ENCODE measurements at places on chromosomes 16 and 17. TPM values are rescaled to one million over a fixed set of nuclear protein-coding genes. Genes with fewer than 3 reads are reported as not detected.

LIG3 gene
- total RNA-seq: 50.9 TPM

DNA sequence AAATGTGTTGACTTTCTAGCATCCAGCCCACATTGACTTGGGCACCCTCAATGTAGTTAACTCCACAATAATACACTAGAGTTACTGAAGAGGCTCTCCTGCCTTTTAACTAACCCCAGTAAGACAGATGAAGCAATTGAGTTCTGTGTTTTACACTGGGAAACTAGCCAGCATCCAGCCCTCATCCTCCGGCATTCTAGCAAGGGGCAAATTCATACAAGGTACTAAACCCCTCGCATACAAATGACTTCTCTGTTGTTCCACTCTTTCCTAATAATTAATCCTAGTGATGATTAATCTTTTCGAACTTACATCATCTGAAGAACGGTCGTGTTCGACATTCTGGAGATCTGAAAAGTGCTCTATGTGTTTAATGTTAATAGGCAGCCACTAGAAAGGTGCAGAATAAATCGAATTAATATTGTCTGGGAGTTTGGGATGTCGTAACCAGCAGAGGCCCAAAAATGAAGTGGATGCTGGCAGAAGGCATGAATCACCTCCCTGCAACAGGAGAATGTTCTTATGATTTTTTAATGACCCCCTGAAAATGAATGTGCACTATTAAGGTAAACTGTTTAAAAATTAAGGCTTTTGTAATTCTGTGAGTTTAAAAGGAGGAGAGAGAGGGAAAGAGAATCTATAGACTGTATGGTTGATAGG lies 249.4 kb downstream of the SNX29 start:
- no peaks in the 10 kb centered on the region for H3K27me3 ChIP-seq
- H3K36me3 ChIP-seq: no peaks in the 10 kb centered on the region
- DNase-seq: no peak
- H3K27ac ChIP-seq: no peak overlapping the region
- no peaks in the 10 kb centered on the region for H3K4me1 ChIP-seq

- H3K4me1 ChIP-seq: no peaks in the 10 kb centered on the region
- H3K4me3 ChIP-seq: no peak overlapping the region
- H3K27me3 ChIP-seq: no peaks in the 10 kb centered on the region
Observed at GRCh38 chr16:70588565-70588964, 57.8 kb upstream of the IL34 start.

DNA sequence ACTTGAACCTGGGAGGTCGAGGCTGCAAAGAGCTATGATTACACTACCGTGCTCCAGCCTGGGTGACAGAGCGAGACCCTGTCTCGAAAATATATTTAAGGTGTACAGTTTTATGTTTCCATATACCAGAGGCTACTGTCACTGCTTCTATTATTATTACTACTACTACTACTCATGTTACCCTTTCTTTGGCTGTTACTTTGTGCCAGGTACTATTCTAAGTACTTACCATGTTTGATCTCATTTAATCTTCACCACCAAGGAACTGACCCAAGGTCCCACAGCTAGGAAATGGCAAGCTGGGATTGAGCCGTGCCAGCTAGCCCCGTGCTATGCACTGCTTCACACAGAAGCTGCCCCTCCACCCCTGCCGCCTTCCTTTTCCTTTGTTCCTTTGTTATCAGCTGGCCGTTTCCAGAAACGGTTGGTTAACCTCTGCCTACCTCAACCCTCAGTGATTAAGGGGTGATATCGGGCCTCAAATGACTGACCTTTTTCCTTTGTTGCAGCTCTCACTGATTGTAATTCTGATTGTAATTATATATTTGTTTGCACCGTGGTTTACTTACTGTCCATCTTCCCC lies 78.4 kb downstream of the ABCC1 start:
- no peaks in the 10 kb centered on the region for H3K36me3 ChIP-seq
- no peak overlapping the region for H3K4me3 ChIP-seq
- H3K4me1 ChIP-seq: peaks cover 15% of the 10 kb centered on the region
- no peaks in the 10 kb centered on the region for H3K27me3 ChIP-seq

GRCh38 chr16:535446-536405 lies 8.2 kb downstream of the CAPN15 start:
- H3K4me1 ChIP-seq: no peaks in the 10 kb centered on the region
- DNase-seq: no peak
- H3K4me3 ChIP-seq: no peak overlapping the region
- no peak overlapping the region for H3K27ac ChIP-seq

DNA sequence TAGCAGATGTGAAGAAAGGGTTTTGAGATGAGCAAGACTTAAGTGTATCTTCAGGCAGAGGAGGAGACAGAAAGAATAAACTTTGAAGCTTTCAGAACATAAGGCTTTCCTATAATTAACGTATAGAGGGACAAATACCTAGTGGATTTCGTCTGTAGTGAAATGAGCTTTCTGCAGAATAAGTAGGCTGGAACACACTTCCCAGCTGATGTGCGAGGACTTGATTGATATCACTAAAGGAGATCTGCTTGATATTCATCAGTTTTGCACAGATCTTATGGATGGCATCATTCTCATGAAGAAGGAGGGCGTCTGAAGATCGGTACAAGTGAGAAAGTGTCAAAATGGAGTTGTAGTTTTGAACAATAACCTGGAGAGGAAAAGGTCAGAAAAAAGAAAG lies 14.8 kb downstream of the TUBD1 start:
- no peak overlapping the region for H3K27ac ChIP-seq
- H3K4me3 ChIP-seq: no peak overlapping the region
- no peaks in the 10 kb centered on the region for H3K4me1 ChIP-seq
- H3K27me3 ChIP-seq: no peaks in the 10 kb centered on the region
- DNase-seq: no peak

CCL16 gene
- not detected for total RNA-seq

TRPV3 gene
- 0.79 TPM for total RNA-seq

DNAH17 gene
- not detected for total RNA-seq

DNA sequence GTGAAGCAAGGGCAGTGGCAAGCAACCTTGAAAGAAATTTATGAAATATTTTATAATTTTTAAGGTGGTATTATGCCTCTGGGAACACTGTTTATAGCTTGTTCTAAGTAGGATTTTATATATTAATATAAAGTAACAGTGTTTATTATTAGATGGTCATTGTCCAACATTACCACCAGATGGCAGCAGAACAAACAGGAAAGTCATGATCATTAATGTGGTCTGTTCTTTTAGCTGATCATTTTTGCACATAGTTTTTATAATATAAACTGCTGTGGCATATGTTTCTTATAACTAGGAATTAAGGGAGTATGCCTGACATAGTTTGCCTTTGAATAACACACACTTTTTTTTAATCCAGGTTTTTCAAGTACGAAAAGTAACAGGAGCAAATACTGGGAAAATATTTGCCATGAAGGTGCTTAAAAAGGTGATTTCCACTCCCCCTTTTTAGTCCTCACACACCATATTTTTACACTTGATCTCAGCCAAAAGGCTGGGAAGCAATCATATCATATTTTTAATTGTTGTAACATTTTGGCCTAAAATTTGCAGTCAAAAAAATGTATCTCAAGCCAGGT lies 21.4 kb downstream of the RPS6KB1 start:
- no peak overlapping the region for H3K27ac ChIP-seq
- H3K36me3 ChIP-seq: peaks cover 20% of the 10 kb centered on the region
- no peak overlapping the region for H3K4me3 ChIP-seq
- DNase-seq: no peak

DNA sequence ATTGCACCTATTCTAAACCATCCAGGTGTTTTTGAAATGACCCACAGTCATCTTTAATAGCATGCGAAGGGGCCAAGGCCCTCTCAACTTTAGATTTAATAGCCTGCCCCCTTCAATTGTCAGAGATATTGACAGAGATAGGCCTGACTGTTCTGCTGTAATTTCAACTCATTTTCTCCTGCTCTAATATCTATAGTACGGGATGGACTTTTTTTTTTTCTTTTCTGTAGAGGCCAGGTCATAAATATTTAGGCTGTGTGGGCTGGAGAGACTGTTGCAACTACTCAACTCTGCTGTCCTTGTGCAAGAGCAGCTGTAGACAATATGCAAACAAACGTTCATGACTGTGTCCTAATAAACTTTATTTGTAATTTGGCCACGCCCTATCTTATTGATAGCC lies 24.7 kb upstream of the KRT20 start:
- peaks cover 10% of the 10 kb centered on the region for H3K27me3 ChIP-seq
- no peak overlapping the region for H3K27ac ChIP-seq
- DNase-seq: no peak
- H3K4me1 ChIP-seq: no peaks in the 10 kb centered on the region
- H3K36me3 ChIP-seq: no peaks in the 10 kb centered on the region
